Chondrocyte (in vitro differentiated cells): ENCODE measurements at places on chromosomes 7 and 10.

DNA sequence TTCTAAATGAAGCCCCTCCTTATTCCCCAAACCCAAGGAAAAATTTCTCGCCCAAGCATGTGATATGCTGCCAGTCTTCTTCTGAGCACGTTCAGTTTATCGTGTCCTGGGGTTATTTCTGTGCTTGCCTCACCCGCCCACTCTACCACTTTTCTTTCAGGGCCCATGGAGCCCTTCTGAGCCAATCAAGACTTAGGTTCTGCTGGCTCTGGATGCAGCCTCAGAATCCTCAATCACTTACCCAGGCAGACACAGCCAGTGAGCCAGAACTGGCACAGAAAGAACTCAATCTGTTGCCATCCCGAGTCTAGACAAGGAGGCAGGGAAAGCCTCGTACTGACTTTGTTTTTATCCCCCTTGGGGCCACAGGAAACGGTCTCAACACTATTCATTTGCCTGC is 34.2 kb upstream of the C10orf90 start:
- no peak for DNase-seq

- DNase-seq = no peak
Observed at GRCh38 chr7:99141841-99142726, 1.8 kb downstream of the SMURF1 start.

DNA sequence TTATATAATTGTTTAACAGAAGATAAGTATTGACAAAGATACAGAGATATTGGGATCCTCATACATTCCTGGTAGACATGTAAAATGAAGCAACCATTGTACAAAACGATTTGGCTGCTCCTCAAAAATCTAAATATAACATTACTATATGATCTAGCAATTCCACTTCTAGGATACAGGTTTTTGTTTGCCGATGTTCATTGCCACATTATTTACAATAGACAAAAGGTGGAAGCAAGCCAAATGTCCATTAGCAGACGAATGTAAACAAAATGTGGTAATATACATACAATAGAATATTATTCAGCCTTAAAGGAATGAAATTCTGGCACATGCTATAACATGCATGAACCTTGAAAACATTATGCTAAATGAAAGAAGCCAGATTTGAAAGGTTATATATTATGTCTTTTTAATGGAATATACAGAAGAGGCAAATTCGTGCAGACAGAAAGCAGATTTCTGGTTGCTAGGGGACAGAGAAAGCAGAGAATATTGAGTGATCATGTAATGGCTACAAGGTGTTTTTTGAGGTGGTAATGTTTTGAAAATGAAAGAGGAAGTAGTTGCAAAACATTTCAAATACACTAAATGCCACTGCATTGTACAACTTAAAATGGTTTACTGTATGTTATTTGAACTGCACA is 44.9 kb downstream of the POLR1F start:
- DNase-seq = no peak

DNA sequence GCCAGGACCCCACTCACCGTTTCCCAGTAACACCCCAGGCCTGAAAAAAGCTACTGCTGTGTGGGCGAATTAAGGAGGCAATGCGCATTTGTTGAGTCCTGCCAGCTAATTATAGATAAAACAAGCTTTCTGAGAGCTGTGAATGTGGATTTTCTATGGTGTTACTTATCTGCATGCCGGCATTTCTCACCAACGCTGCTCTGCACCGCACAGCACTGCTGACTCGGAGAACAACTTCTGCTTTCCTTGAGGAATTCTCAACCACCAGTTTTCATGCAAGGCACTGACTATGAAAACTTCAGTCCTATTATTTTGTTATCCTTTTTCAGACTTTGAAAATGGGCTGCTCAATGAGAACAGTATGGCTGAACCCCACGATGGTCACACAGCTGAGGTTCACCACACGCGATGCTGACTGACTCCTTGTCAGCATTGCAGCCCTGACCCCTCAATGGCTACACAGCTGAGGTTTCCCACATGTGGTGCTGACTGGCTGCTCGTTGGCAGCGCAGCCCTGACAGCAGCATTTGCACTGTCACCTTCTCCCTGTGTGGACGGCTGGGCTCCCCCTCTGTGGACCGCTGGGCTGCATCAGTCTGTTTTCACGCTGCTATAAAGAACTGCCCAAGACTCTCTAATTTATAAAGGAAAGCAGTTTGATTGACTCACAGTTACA is 190.6 kb downstream of the DIP2C start:
- DNase-seq = no peak

DNA sequence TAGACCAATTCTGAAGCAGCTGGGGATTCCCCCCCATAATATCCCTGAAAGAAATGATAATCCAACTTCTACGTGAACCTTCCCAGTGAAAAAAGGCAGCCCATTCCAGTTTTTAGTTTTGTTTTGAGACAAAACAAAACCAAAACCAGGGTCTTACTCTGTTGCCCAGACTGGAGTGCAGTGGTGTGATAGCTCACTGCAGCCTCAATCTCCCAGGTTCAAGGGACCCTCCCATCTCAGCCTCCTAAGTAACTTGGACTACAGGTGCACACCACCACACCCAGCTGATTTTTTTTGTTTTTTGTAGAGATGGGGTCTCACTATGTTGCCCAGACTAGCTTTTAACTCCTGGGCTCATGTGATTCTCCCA is 12.5 kb upstream of the ARPC1A start:
- no peak for DNase-seq

GRCh38 chr10:17353568-17354300 is 100.7 kb downstream of the ST8SIA6 start:
- DNase-seq = no peak

- no peak for DNase-seq
Observed at GRCh38 chr10:98956576-98957260, 278.9 kb downstream of the HPSE2 start.

GRCh38 chr7:43856996-43857395 is 12.3 kb downstream of the MRPS24 start:
- no peak for DNase-seq

- no peak for DNase-seq
Observed at GRCh38 chr10:17387861-17388503, 66.4 kb downstream of the ST8SIA6 start.

DNA sequence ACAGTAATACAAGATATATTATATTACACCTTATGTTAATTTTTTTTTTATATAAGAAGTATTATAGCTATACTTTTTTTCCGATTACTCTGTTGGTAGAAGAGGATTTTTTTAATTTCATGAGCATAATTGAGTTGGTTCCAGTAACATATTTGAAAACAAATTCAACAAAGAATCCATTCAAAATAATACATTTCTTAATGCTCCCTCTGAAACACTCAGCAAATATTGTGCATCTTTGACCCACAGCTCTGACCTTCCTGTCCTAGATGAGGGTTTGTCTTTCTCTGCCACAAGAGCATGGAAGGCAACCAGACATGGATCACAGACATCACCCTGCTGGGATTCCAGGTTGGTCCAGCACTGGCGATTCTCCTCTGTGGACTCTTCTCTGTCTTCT is at the start of gene OR2A2:
Gene OR2A2, plus strand, starts transcription at position 301 of the 400 bp plus-strand sequence. Its CDS starts 0 bp downstream, at position 301.
- DNase-seq = no peak

GRCh38 chr10:94524711-94525110 is 20.9 kb upstream of the HELLS start:
- no peak for DNase-seq

- DNase-seq = no peak
Observed at GRCh38 chr10:133087045-133087678, 562 bp upstream of the ADGRA1 start.

DNA sequence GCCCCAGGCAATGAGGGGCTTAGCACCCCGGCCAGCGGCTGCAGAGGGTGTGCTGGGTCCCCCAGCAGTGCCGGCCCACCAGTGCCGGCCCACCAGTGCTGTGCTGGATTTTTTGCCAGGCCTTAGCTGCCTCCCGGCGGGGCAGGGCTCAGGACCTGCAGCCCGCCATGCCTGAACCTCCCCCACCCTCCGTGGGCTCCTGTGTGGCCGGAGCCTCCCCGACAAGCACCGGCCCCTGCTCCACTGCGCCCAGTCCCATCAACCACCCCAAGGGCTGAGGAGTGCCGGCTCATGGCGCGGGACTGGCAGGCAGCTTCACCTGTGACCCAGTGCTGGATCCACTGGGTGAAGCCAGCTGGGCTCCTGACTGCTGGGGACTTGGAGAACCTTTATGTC is 3.5 kb upstream of the ACSL5 start:
- no peak for DNase-seq

- no peak for DNase-seq
Observed at GRCh38 chr7:100860702-100861615, 6.2 kb upstream of the TRIP6 start.

DNA sequence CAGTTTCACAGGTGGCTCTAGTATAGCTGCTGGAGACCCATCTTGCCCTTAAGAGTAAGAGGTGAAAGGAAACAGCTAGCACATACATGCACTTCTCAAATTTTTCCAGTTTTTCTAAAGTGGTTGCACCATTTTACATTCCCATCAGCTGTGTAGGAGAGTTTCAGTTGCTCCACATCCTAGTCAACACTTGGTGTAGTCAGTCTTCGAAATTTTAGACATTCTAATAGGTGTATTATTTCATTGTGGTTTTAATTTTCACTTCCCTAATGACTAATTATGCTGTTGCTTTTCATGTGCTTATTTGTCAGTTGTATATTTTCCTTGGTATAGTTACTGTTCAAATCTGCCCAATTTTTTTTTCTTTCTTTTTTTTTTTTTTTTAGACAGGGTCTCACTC is 9.5 kb upstream of the HACD1 start:
- DNase-seq = no peak

GRCh38 chr7:150586785-150587152 is 19.6 kb downstream of the GIMAP4 start:
- no peak for DNase-seq
